Activated CD4-positive, alpha-beta T cell treated with anti-CD3 and anti-CD28 coated beads, Interleukin-2, amount 50 U/mL, for 16 hours (primary cell): ENCODE measurements at places on chromosomes 13 and 19.

- no peak for DNase-seq
Measured at GRCh38 chr19:58566989-58567388, 6.1 kb downstream of the MZF1 start.

GRCh38 chr13:110616103-110617101 is 1.1 kb downstream of the NAXD start:
- peak; percentile 38 for DNase-seq

- DNase-seq: no peak
Measured at GRCh38 chr13:66780814-66781213, 449.3 kb downstream of the PCDH9 start.

DNA sequence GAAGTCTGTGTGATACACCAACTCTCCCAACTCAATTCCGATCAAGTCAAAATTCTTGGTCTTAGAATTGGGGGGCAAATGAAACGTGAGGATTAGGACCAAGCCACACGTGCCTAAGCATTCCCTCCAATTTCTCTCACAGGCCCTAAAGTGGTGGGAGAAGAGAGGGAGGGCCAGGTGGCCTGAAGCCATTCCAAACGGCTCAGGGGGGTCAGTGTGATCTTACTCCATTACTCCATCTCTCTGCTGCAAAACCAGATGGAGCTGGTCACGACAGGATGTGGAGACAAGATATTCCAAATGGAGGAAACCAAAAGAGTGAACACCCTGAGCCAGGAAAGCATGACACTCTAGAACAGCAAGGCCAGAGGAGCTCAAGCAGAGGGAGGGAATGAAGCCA is 195.4 kb downstream of the FOXO1 start:
- DNase-seq: no peak

GRCh38 chr13:33106656-33107360 is 90.6 kb downstream of the KL start:
- DNase-seq: no peak

GRCh38 chr19:34332027-34332760 is 32.8 kb upstream of the GPI start:
- DNase-seq: no peak

- no peak for DNase-seq
Measured at GRCh38 chr13:42119041-42119440, 70.6 kb downstream of the DGKH start.

GRCh38 chr13:24134757-24135156 is 25.8 kb upstream of the SPATA13 start:
- DNase-seq: no peak

- no peak for DNase-seq
Measured at GRCh38 chr13:31434613-31435012, 234.8 kb downstream of the B3GLCT start.

DNA sequence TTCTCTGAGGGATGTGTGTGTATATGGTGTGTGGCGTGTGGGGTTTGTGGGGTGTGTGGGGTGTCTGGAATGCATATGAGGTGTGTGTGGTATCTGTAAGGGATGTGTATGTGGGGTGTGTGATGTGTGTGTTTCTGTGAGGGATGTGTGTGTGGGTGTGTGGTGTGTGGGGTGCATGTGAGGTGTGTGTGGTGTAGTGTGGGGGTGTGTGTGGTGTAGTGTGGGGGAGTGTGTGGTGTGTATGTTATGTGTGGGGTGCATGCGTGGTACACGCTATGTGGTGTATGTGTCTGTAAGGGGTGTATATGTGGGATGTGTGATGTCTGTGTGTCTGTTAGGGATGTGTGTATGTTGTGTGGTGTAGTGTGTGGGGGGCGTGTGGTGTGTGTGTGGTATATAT is 300.0 kb downstream of the FGF9 start:
- no peak for DNase-seq

DNA sequence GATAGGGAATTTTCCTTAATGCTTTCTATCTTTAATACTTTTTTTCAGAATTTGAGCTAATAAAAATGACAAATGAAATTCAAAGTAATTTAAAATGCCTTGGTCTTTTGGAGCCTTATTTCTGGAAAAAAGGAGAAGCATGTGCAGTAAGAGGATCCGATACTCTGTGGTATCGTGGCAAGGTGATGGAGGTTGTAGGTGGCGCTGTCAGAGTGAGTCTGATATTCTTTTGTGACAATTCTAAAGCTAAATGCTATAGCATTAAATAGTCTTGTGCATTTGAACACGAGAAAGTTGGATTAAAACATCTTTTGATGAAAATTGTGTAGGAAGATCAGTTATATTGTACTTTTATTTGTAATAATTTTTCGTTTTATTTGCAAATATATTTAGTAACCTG is 95.0 kb downstream of the RNF17 start:
- DNase-seq: no peak

GRCh38 chr19:4473763-4474513 is 1.8 kb downstream of the HDGFL2 start:
- no peak for DNase-seq

- DNase-seq: no peak
Measured at GRCh38 chr13:113557013-113557412, 27.5 kb upstream of the TFDP1 start.

- DNase-seq: no peak
Measured at GRCh38 chr13:109628251-109628699, 158.1 kb downstream of the IRS2 start.

DNA sequence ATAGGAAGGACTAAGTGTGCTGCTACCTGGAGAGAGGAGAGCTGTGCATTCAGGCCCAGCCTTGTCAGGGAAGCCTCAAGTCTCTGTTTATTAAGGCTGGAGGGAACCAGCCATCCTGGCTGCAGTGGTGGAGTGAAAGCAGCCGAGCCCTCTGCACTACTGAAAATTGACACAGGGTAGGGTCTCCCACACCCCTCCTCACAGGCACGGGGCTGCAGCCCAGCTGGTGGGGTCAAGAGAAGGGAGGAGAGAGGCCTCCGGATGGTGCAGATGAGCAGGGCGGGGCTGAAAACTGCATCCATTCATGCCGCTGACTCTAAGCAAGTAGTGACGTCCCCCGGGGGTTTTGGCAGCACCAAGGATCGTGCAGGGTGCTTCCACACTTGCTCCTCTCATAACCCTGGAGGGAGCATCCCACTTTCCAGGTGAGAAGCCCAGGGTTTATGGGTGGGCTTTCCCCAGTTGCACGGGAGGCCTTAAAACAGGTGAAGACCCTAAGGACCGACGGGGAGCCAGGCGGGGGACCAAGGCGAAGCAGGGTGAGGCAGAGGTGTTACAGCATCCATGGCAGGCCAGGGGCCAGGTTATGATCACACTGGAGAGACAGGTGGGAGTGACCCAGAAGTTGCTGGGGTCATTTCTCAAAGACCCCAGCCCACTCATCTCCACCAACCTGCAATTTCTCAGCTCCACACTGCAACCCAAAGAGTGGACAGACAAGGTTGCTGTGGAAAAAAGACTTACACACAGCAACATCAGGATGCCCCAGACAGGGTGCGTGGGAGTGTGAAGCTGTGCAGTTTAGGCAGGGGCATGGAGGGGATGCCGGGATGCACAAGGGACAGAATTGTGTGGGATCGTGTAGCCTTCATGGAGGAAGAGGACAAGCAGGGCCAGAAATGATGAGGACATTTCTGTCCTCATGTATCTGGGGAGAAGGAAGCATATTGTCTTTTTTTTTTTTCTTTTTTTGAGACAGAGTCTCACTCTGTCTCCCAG is 36.8 kb downstream of the VSTM2B start:
- DNase-seq: no peak

DNA sequence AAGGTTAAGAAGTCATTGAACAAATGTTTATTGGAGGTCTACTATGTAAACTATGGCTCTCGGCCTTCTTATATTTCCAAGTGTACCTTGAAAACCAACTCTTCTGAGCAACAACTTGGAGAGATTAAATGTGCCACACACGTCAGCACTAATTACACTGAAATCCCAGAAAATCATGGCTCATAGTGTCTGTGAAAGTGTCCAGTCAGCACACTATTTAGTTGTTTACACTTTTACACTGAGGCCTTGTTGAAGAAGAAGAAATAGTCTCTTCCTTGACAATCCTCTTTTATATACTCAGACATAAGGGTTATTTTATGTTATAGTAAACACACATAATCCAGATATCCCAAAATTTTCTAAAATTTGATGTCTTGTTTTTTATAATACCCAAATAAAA is 30.9 kb upstream of the NBEA start:
- DNase-seq: no peak

DNA sequence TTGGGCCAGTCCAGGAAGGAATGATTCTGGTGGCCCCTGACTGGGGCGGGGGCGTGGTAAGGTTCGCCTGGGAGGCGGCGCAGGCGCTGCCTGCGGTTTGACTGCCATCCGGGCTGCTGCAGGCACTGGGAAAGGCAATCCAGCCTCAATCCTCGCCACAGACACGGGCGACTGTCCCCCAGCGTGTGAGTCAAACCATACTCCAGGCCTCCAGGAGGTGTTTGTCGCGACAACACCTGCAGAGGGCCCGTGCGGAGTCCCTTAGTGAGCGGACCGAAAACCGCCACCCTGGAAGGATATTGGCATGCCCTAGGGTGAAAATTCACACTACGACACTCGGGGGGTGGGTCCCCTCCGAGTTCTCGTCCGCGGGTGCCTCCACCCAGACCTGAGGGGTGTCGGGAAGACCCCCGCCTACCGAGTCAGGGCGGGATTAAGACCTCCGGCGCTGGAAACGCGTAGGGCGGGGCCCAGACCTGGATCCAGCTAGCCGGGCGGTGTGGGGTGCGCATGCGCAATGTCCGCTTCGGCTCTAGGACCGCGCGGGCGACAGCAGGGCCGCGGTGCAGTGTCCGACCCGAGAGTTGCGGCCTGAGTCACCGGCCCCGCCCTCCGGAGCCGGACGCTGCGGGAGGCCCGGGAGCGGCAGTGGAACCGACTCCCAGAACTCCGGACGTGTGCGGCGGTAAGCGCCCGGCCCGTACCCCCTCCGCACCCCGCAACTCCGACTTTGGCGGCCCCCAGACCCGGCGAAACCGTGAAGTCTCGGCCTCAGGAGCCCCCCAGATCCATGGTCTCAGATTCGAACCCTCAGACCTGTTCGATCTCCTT is at the start of gene CAPNS1:
TSS of gene CAPNS1 (plus strand) at position 594 of the 831 bp plus-strand sequence. CDS start 946 bp downstream, outside the sequence.
- peak; percentile 96 for DNase-seq

DNA sequence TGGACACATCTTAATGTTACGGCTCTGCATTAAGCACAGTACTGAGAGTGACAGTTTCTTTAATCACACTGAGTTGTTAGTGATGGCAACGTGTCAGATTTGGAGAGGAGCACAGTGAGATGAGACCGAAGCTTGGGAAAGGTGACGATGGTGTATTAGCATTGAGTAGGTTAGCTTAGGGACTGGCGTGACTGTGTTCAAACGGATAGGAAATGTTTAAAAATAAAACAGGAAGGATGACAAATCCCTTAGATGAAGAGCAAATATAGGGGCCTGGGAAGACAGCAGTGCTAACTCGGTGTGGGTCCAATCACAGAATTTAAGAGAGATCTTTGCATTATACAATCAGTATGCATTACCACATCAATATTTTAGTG is 384.3 kb downstream of the HS6ST3 start:
- DNase-seq: no peak

DNA sequence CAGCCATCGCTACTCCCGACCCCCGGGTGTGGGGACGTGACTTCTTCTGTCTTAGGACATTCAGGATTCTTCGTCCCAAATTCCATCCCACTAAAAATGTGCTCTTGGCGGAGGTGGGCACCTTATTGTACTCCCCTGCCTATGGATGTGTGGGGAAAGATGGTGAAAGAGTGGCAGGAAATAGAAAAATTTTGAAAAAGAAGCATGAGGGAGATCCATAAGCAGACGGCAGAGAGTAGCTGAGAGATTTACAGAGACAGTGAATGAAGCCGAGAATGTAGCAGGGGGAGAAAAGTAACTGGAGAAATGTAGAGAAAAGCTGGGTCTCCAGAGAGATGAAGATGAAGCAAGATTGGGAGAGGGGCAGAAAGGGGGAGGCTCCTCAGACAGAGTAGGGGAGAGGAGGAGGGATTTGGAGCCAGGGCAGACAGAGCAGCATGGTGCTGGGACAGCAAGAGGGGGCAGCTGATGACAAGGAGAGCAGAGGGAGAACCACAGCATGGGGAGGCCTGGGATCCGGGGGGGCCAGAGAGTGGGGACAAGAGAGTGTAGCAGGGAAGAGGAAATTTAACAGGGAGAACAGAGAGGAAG is 843 bp downstream of the ZNF610 start:
- DNase-seq: no peak

GRCh38 chr13:23505007-23505406 is 65.2 kb upstream of the TNFRSF19 start:
- DNase-seq: no peak

GRCh38 chr19:7831452-7831851 is 1.4 kb downstream of the EVI5L start:
- no peak for DNase-seq

- no peak for DNase-seq
Measured at GRCh38 chr13:40549500-40550094, 116.8 kb downstream of the FOXO1 start.
